Activated T-cell treated with anti-CD3 and anti-CD28 coated beads for 48 hours (primary cell): ENCODE measurements at places on chromosomes 11 and 22.

DNA sequence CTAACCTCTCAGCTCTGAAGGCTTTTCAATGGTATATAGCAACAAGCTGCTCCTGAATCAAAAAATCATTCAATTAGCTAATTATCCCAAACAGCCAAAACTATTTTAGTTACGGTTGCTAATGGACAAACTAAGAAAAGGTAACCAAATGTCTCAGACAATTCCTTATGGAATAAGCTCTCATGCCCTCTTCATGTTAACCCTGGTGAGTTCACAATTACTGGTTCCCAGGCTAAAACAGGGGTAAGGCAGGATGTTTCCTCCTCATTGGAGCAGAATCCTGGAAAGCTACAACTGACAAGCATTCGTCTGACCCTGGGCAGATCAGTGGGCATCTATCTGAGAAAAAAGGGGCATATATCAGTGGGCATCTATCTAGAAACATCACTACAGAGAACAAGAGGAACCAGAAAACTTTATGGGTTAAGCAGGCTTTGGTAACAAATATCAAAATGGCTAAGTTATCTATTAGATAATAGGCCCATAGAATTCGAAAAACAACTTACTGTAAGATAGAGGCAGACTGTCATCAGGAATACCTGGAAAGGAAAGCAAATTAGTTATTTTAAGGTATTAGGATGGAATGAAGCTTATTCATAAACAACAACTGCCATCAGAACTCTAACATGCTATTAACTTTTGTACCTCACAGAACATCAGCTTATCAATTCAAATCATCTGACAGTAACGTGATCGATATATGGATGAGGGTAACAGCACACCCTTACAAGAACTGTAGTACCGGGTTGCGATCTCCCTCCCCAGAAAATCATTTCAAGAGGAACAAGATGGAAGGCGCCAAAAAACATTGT is 14.8 kb upstream of the WDR74 start:
- DNase-seq = no peak

DNA sequence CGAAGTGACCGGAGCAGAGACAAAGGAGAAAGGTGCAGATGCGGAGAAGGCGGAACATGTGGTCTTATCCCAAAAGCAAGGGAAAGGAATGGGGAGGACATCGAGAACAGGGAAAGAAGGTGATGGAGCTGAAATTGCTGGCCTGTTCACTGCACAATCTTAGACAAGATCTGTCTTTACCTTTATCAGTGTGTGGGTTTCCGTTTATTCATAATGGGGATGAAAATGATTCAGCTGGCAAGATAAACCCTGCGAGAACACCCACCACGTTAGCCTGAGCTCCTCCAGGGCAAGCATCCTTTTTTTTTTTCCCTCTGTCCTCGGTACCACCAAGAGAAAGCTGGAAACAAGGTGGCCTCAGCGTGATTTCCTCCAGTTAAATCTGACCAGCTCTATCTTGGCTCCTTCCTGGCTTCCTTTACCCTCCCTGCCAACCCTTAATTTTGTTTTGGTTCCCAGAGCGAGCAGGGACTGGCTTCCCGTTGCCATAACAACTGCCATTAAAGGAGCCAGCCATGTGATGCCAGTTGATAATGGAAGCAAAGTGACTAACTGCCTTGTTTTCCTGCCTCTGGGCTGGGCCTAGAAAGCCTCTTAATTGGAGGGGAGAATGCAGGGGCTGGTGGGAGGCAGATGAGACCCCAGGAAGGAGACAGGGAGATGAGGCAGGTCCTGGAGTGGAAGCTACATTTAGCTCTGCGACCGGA is 4.2 kb downstream of the SGSM1 start:
- DNase-seq = no peak

DNA sequence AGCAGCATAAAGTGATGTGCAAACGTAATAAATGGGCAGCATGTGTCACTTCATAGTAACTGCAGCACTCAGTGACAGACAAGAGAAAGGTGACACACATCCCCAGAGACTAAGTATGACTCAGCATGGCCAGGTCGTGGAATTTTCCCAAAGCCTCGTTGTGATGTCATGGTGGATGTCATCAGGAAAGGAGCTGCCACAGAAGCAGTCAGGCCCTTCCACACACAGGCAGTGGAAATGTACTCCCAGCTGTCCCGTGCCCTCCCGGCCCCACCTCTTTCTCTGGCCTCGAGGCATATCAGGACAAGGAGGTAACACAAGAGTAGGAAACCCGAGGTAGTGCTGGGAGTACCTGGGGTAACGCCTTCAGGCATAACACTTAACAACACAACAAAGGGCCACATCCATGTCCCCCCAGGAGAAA is 8.1 kb downstream of the PC start:
- DNase-seq = no peak

GRCh38 chr11:1439341-1439740 is 47.2 kb downstream of the MOB2 start:
- no peak for DNase-seq

- no peak for DNase-seq
Observed at GRCh38 chr11:61713906-61714305, 33.7 kb downstream of the DAGLA start.

DNA sequence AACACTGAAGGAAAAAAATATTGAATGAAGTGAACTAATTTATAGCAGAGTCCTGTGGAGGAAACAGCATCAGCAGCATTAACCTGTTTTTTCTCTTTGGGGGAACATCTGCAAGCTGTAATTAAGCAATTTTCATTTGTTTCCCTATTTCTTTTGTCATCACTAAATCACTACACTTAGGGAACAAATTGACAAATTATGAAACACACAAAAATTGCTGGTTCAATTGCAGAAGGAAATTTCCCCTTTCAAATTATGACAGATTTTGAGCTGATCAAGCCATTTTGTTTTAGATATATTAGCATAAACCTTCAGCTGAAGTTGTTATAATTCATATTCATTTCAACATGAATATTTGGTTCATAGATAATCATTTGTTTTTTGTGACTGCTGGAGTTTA is 22.2 kb upstream of the RAG2 start:
- no peak for DNase-seq

DNA sequence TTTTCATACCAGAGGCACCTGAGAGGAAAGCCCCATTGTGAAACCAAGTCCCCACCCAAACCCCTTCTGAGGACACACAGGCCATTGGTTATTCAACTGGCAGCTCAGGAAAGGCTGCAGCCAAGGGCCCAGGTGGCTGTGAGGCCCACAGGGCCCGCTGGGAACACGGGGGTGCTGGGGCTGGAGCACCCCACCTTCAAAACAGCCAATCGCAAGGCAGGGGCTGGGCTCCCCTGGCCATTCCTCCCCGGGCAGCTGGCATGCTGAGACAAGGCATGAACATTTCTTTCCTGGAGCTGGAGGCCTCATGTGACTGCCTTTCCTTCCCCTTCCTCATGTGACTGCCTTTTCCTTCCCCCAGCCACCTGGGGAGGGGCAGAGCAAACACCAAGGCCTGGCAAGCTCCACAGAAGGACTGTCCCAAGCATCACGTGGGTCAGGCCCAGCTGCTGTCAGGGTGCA is 76.9 kb downstream of the PIWIL3 start:
- no peak for DNase-seq

DNA sequence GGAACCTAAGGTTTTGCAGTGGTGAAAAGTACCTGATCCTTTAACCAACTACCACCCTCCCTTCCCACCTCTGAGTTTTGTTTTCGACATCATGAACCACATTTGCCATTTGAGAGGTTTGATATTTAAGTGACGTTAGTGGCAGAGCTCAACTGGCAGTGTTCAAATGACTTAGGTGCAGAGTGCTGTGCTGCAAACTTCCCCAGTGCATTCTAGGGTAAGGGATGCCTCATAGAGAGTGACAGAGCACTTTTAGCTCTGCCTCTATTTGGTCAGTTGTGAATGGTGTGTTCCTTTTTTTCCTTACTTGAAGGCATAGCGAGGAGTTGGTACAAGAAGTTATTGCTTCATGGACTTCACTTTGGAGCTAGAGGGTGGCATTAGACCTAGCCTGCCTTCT is 9.4 kb downstream of the BMAL1 start:
- peak; percentile 27 for DNase-seq

GRCh38 chr11:84549217-84549616 is 1077.9 kb downstream of the DLG2 start:
- no peak for DNase-seq

- no peak for DNase-seq
Observed at GRCh38 chr22:21903283-21903682, 35.8 kb upstream of the MAPK1 start.

GRCh38 chr22:25375683-25376082 is 156.2 kb downstream of the CRYBB2 start:
- no peak for DNase-seq

- no peak for DNase-seq
Observed at GRCh38 chr11:87368858-87369480, 331.2 kb downstream of the TMEM135 start.

GRCh38 chr22:40553014-40553554 is 83.4 kb downstream of the MRTFA start:
- DNase-seq = no peak

GRCh38 chr22:19121631-19122142 is 525 bp downstream of the DGCR2 start:
- DNase-seq = no peak

DNA sequence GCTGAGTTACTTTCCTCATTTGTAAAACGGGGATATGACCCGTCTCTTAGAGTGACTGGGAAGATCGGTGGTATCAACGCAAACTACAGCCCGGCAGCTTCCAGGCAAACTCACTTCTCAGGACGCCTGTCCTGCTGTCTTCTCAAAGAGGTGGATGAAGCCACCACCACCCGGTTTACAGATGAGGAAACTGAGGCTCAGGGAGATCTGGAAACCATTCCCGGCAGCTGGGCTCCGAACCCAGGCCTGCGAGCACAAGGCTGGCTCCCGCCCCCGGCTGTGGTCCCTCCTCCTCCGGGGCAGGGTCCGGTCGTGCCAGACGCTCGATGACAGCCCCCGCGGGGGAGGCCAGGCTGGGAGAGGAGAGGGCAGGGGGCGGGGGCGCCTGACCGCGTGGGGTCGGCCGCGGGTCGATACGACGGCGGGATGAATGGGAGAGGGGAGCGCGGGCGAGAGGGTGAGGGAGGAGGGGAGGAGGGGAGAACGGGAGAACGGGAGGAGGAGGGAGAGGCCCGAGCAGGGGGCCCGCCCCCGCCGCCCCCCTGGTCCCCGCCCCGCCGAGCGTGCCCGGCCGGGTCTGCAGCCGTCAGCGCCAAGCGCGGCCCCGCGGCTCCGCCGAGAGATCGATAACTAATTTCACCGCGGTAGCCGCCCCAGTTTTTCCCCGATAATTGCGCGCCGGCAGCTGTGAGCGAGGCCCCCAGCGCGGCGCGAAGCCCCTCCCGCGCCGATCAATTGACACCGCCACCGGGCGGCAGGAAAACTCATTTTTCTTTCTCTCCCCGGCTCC is 14.0 kb downstream of the IGLL1 start:
- no peak for DNase-seq

GRCh38 chr11:132056689-132057088 is 686.3 kb downstream of the NTM start:
- no peak for DNase-seq

DNA sequence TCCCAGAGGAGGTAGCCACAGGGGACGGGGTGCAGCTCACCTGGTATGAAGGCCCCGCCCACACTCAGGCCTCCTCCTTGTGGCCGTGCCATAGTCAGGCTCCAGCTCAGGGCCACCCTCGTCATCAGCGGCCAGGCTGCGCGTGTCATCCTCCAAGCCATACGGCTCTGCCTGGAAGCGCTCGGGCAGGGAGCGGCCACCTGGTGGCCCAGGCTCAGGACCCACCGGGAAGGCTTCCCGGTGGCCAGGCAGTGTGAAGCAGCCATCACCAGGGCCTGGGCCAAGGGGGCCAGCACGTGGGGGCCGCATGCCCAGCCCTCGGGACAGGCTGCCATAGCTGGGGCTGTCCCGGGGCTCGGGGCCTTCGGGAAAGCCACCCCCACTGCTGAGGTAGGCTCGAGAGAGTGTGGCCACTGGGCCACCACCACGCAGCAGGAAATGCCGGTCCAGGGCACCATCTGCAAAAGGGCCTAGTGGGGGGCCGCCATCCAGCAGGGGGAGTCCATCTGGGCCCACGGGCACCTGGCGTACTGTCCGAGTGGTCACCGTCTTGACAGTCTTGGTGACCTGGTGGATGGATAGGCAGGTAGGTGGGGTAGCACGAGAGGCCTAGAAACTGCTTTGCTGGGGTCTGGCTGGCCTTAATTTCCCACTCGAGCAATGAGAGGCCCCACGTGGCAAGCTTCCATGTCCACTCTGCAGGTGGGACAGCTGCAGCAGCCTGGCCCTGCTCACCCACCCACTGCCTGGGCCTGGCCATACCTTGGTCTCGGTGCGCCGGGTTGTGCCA is 35.3 kb downstream of the ARVCF start:
- DNase-seq = no peak

DNA sequence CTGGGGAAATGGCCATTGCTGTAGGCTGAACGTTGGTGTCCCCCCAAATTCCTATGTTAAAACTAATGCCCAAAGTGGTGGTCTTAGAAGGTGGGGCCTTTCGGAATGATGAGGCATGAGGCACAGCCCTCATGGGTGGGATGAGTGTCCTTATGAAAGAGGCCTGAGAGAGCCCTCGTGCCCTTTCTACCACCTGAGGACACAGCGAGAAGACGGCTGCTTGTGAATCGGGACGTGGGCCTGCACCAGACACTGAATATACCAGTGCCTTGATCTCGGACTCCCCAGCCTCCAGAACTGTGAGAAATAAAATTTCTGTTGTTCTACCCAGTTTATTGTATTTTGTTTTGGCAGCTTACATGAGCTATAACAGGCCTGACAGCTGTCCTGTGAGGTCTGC is 162.9 kb upstream of the B3GAT1 start:
- no peak for DNase-seq

- no peak for DNase-seq
Observed at GRCh38 chr11:73168925-73169579, 26.9 kb upstream of the FCHSD2 start.

- DNase-seq = peak; percentile 38
Observed at GRCh38 chr22:23772649-23773473, at the start of gene MMP11. MMP11 (plus strand) TSS chr22:23772849; CDS start chr22:23772871, 22 bp downstream.

DNA sequence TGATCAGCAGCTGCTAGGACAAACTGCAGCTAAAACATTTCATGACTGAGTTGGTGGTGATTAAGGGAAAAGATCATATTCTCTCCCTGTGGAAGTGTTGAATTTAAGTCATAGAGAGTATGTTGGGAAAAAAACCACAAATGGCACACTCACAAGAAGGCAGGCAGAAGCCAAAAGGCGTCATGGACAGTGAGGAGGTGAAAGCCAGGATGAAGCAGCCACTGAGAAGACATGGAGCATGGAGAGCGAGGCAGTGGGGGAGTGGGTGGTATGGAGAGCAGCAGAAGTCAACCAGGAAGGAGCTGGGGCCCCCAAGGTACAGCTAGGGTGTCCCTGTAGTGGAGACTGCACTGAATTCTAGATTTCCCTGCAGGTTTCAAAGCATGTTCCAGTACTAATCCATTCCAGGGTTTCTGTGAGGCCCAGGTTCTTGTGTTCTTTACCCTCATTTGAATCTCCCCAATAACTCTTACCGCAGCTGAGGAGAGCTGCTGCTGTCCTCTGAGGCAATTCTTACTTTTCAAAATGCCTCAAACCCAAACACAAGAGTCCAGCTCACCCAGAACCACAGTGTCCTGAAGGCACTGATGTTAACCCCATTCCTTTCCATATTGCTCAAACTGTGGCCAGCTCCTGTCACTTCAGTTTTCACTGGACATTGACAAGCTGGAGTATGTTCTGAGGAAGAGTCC is 191.8 kb upstream of the E2F8 start:
- no peak for DNase-seq
